Common myeloid progenitor, CD34-positive (primary cell): ENCODE measurements at places on chromosomes 11 and 22.

GRCh38 chr11:63212742-63213141 lies 30.7 kb downstream of the SLC22A25 start:
- peak; percentile 51 for DNase-seq

DNA sequence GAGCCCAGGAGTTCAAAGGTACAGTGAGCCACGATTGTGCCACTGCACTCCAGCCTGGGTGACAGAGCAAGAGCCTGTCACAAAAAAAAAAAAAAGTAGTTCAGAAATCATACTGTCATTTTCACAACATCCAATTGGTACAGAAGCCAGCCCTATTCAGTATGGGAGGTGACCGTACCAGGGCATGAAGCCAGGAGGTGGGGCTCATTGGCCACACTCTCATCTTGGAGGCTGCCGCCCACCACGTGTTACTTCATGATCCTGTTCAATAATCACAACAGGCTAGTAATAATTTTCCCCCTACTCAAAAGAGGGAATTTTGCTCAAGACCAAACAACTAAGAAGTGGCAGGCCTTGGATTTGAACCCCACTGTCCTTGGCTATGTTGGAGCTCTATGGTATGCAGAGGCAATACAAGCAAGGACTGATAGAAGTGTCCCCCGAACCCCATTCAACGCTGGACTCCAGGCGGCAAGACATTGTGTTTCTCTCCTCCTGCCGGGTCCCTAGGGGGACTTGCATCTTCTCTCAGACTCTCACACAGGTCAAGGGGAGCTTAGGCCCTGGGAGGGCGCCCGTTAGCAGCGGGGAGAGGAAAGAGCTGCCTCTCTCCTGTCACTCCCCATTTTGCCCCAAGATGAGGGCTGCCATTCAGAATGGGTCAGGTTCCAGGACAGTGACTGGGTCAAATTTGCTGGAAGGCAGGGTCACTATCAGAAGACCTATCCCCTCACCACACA lies 40.2 kb upstream of the EMID1 start:
- DNase-seq: no peak

DNA sequence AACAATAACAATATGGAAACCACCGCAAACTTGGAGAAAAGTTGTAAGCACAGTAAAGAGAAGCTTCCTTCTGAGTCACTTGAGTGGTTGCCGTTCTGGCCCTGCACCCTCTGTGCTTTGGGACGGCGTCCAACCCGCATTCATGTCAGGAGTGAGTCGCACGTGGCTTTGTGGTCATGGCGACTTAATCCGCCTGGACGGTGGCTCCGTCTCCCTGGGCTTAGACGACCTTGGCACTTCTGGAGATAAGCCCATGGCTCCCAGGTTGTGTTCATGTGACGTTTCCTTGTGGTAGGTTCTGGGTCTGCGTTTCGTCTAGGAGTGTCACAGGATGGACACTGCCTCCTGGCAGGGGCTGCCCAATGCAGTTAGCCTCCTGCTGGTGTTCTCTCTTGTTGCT lies 40.5 kb downstream of the TPCN2 start:
- DNase-seq: peak; percentile 62

- no peak for DNase-seq
These were observed 615.6 kb upstream of the KIRREL3 start for GRCh38 chr11:127616158-127616557.

GRCh38 chr22:49999063-49999945 lies 13.3 kb downstream of the IL17REL start:
- no peak for DNase-seq

DNA sequence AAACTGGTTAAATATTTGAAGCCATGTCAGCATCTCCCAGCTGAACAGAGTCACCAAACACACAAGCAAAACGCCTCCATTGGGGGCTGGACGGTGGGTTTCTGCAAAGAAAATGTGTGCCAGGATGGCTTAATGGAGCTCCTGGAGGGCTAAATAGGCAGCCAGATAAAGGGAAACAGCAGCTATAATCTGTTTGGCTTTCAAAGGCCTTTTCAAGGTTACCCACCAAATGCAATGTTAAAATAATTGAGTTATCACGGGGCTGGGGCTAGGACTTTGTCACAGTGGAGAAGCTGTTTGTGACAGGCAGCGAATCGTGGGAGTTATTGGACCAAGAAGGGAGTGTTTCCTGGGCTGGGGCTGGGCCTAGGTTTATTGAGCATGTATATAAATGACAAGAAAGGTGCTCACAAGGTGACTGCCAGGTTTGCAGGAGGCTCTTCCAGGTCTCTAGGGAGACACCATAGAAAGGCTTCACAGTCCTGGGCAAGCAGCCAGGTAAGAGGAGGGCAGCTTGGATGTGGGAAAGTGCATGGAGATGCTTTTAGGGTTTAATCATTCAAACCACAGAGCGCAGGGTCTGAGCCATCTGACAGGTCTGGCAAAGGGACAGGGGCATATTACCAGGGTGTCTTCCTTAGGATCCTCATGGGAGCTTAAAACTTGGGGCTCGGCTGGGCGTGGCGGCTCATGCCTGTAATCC lies 28.3 kb downstream of the GRIK4 start:
- DNase-seq: no peak

GRCh38 chr11:27718346-27718862 lies 18.1 kb upstream of the BDNF start:
- no peak for DNase-seq

GRCh38 chr22:37105154-37105553 lies 4.4 kb downstream of the TMPRSS6 start:
- DNase-seq: no peak

- DNase-seq: no peak
These were observed 24.4 kb downstream of the PLEKHB1 start for GRCh38 chr11:73670808-73671207.

GRCh38 chr11:103988595-103988969 lies 47.9 kb upstream of the DDI1 start:
- DNase-seq: no peak

DNA sequence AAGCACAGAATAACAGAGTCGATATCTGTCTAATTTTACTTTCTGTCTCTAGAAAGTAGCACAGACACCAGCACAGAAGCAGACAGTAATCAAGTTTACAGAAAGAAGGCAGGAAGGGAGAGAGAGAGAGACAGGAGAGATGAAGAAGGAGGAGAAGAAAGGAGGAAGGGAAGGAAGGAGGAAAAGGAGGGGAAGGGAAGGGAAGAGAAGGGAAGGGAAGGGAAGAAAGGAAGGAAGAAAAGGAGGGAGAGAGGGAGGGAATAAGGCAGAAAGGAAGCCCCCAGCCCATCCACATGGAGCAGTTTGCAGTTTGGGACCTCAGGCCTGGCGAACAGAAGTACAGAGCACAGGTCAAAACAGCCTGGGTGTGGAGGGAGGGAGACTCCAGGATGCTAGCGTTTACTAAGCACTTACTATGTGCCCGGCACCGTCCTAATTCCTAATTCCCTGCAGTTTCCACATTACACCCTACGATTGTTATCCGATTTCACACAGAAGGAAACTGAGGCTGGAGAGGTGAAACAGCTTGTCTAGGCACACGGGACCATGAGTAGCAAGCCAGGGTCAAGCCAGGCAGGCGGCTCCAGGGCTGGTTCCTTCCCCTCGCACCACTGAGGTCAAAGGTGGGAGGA lies 46.0 kb upstream of the WNT7B start:
- no peak for DNase-seq

GRCh38 chr11:46918788-46919513 lies 601 bp upstream of the LRP4 start:
- peak; percentile 13 for DNase-seq

DNA sequence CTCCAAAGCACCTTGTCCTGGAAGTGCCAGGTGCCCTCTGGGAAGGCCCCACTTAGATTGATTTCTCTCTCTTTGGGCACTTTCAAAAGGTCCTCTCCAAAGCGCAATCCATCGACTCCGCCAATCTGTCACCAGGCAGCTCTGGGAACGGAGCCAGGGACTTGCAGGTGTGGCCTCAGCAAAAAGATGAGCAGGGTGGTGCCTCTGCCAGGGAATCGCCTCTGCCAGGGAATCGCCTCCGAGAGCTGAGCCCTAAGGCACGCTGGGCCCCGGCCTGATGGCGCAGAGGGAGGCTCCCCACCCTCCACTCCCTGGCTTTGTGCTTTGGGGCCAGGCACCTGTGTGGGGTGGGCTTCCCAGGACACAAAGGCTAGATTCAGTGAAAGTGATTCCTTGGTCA lies 1391.3 kb downstream of the TBC1D22A start:
- DNase-seq: no peak

- DNase-seq: no peak
These were observed 34.1 kb upstream of the OR8B8 start for GRCh38 chr11:124479561-124479960.

DNA sequence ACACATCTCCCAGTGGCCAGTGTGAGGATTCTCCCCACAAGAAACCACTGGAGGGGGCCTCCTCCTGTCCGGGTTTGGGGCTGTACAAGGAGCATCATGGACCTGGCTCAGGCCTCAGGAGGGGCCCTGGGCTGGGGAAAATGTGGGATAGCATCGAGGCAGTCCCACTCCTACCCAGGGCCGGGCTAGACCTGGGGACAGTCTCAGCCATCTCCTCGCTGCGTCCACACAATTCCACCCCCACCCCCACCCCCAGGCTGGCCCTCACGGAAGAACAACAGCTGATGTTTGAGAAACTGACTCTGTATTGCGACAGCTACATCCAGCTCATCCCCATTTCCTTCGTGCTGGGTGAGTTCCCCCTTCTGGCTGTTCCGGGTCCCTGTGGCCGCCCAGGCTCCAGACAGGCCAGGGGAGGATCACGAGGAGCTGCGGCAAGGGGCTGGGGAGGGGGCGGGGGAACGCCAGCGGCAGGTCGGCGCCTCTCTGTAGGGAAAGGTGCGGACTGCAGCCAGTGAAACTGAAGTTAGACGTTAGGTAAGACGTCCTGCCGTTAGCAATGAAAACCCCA lies 4.8 kb downstream of the BEST1 start:
- DNase-seq: peak; percentile 87

- DNase-seq: peak; percentile 56
These were observed 33.6 kb downstream of the ASRGL1 start for GRCh38 chr11:62370743-62371440.

- DNase-seq: no peak
These were observed 2.2 kb upstream of the KCNQ1OT1 start for GRCh38 chr11:2701898-2702434.

- peak; percentile 35 for DNase-seq
These were observed 952 bp downstream of the YAP1 start for GRCh38 chr11:102111011-102111786.

GRCh38 chr22:44410451-44410991 lies 87.5 kb downstream of the RTL6 start:
- no peak for DNase-seq

- no peak for DNase-seq
These were observed 18.9 kb upstream of the PSMA1 start for GRCh38 chr11:14538926-14539554.

GRCh38 chr11:15660496-15660895 lies 545.8 kb downstream of the INSC start:
- DNase-seq: no peak

DNA sequence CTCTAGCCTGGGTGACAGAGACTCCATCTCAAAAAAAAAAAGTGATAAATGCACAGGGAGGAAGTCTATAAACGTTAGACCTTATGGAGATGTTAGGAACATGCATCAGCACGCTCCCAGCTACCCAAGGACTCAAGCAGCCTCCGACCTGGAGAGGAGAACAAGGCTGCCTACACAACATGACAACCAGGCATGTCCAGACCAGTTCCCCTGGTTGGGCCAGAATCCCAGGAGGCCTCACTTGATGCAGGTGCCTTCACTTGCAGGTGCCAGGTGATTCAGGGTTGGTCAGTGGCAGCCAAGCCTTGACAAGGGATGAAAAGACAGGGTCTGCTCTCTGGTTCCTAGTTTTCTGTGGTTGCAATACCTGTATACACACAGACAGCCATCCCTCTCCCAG lies 5.9 kb downstream of the RANGAP1 start:
- no peak for DNase-seq
